Mucosa of gallbladder (tissue), 1 donor: ENCODE measurements at places on chromosomes 11 and 22.

DNA sequence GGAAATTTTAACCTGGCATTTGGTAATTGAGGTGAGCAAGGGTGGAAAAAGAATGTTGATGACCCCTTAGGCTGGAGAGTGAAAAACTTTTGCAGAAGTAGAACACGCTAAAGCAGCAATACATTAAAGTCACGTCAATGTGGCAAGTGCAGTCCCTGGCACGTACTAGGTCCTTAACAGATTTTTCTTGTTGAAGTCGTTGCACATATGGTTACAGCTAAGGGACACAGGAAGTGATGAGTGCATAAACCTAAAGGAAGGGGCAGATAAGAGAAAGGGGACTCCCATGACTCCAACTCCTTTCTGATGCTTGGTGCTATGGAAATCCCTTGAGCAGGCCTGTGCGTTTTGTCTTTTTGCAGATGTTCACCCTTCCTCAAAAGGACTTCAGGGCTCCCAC, 1.2 kb downstream of the ACCS start:
- DNase-seq = no peak

DNA sequence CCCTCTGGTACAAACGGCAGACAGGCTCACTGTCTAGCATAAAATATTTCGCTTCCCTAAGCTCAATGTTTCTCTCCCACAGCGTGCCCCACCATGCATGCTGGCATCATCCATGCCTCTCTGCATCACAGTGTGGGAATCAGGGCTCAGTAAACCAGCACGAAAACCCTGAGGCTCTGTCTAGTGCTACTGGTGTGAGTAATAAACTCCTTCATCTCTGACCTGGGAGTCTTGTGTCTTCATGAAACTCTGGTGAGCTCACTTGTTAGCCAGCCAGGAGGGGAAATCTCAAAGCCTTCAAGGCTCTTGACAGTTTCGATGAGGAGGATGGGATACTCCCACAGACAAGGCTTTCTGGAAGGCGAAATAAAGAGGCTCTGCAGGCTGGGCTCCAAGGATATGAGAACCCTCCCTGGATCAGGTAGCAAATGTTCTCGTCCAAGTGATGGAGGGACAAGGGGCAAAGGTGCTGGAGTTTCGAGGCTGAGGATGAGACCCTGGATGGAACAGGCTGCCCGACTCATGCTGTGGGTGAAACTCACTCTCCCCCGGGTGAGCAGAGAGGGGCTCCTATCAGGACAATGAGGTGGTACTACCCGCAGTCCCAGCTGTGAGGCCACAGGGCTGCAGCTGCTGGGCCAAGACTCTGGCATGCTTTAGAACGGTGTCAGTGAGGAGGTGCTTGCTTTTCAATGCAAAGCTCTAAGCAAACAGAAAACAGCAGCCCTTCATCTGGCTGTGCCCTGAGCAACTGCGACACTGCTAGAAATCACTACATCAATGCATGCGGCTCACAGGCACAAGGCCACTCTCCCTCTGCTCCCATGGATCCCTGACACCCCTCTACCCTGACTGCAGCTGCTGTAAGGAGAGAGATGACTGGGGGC, 69.3 kb downstream of the SHANK2 start:
- DNase-seq = no peak

GRCh38 chr22:27349456-27349855, 452.1 kb downstream of the MN1 start:
- DNase-seq = no peak

GRCh38 chr11:134576286-134576685, 164.2 kb upstream of the B3GAT1 start:
- DNase-seq = peak; percentile 3

DNA sequence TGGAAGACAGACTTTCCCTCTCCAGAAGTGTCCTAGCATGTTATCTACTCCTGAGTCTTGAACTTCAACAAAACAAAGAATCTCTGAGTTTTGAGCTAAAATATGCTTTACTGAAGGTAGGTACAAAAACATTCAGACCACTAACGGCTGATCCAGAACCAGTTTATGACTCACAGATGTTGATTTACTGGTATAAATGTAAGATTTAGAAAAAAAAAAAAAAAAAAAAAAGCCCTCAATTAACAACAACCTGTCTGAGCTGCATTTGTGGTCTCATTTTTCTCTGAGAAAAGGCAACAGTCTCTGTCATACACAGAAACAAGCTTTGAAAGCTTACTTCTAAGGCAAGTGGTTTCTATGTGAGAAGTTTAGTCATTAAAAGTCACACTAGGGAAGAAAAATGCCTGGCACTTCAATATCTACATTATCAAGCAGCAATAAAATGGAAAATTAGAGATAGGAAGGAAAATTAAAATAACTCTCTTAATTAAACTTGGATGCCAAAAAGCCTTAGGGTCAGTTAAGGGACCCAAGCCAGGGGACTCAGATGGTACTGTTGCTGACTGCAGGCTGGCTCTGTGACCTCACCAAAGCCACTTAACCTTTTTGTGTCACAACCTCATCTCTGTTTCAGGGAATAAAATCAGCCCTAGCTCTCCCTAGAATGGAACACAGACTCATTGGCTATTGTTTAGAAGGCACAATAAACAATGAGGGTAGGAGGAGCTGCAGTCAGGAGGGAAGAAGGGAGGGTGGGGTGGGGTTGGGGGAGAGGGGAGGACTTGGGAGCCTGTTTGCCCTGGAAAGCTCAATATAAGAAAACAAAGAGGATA, 61.7 kb downstream of the ETS1 start:
- DNase-seq = no peak

- DNase-seq = peak; percentile 87
Observed at GRCh38 chr11:1298695-1299492, 10.5 kb downstream of the TOLLIP start.

DNA sequence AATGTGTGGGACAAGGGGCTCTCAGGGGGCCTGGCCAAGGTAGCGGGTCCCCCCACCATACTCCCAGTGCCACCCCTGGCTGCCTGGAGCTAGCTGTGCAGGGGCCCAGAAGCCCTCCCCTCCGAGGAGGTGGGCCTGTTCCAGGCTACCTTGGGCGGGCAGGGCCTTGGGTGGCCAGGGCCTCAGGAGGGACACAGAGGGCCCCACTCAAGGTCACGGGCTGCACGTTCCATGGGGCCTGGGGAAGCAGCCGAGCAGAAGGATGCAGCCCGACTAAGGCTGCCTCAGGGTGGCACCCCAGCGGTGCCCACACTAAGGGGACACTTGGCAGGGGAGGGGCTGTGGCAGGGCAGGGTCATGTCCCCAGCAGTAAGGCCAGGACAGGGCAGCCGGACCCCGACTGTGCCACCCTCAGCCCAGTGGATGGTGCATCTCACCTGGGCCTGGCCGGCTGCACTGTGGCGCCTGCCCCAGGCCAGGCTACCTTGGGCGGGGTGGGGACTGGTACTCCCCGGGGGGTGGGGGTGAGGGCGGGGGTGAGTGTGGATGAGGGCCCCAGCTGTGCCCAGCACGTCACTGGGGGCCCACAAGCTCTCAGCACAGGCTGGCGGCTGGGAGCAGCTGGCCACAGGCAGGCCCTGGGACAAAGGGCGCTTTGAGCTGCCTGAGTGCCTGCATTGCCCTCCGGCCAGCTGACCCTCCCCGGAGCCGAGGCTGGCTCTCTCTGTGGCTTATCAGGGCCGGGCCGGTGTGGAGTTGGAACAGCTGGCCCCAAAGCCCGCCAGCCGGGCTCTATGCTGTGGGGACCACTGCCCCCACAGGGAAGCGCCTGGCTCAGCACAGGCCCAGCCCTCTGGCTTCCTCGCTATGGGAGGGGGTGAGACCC, 117.1 kb downstream of the KCNQ1 start:
- DNase-seq = no peak

- DNase-seq = no peak
Observed at GRCh38 chr11:112354364-112354763, 93.7 kb upstream of the PLET1 start.

- DNase-seq = no peak
Observed at GRCh38 chr11:73366953-73367352, 9.2 kb upstream of the RELT start.

- no peak for DNase-seq
Observed at GRCh38 chr11:14445542-14446530, 53.8 kb downstream of the COPB1 start.

DNA sequence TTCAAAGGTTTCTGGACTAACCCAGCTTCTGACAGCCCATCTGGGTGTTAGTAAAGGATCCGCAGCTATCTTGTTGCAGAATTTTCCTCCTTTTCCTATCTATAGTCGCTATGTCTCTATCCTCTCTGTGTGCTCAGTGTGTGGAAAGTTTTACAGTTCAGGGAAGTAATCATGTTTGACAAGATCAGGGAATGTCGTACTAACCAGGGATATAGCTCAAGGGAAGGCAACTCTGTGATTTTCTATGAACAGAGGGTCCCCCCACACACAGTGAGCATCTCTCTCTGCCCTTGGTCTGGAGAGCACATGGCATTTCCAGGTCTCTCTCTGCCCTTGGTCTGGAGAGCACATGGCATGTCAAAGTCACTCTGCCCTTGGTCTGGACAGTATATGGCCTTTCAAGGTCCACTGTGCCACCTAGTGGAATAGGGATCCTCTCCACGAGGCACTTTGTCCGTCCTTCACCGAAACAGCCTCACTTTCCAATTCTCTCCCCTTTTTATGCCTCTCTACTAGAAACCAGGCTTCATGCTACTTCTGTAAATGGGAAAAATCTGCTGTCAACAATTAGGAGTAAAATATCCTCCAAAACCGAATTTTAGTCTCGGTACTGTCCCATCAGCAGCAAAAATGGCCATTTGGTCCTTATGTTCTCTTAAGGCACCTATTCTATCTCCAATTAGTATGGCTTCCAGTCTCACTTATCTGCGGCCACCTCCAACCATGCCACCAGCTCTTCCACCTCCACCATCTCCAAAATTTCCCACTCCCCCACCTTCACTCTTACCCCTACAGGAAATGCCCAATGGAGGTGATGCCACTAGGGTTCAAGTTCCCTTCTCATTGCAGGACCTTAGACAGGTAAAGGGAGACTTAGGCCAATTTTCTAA, 88.7 kb downstream of the IGLL5 start:
- no peak for DNase-seq

GRCh38 chr11:43626798-43627197, 53.7 kb upstream of the HSD17B12 start:
- no peak for DNase-seq

DNA sequence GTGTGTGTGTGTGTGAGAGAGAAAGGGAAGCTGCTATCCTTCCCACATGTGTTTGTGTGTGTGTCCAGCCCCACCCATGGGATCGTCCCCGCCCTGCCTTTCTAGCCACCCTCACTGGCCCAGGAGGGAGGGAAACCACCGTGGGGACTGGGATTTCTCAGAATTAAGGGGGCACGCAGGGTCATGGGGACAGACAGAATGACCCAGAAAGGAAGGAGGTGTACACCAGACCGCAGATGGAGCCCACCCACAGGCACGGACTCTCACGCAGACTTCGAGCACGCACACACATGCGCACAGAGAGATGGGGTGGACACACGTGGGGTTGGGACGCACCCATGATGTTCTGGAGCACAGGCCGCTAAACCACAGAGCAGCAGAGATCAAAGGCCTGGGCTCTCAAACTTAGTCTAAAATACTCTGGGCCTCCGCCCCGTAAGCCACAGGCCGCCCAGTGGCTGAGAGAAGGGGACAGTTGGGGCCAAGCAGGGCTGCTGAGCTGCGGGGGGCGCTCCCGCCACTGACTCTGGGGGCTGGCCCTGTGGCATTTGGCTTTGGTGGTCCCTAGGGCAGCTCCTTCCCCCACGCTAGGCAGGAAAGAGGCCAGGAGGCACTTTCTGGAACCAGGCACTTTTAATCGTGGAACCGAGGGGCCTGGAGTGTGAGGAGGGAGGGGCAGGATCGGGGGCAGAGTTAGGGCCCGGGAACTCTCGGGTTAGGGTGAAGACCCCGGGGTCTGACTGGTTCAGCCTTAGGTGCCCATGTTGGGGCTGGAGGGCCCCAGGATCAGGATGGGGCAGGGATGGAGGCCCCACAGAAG, 1.5 kb downstream of the IFITM5 start:
- peak; percentile 48 for DNase-seq

DNA sequence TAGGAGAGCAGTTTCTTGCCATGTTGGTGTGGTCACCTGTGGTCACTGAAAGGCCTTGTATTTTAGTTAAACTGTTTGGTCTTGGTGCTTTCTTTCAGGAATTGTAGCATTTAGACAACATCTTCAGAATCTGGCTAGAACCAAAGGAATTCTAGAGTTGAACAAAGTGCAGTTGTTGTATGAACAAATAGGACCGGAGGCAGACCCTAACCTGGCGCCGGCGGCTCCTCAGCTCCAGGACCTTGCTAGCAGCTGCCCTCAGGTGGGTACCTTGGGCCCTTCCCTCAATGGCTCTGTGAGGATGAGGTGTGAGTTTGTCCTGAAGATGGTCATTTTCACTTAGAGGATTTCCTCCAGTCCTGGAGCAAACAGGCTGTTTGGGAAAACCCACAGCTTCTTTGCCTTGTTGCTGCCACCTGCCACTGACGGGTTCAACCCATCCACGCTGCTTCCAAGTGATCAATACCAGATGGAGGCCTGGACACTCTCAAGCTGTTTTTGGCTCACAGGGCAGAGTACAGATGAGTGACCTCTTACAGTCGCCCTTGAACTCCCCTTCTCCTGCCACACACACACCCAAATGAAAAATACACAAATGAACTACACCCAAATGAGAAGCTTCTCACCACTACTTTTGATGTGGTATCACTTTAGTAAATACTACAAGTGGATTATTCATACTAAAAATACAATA, 45.2 kb downstream of the PPP2R1B start:
- DNase-seq = no peak

- no peak for DNase-seq
Observed at GRCh38 chr22:21797444-21798221, 62.0 kb upstream of the YPEL1 start.
